ENCODE measurements at places on chromosomes 4 and X. TPM values are rescaled to one million over a fixed set of nuclear protein-coding genes. Genes with fewer than 3 reads are reported as not detected.

The HMX1 gene
- polyA plus RNA-seq: 0.13 TPM

The TRPC3 gene
- polyA plus RNA-seq: 48.7 TPM

The SSX3 gene
- polyA plus RNA-seq: not detected

The SNCA gene
- 127 TPM for polyA plus RNA-seq

The CHRDL1 gene
- polyA plus RNA-seq: 0.54 TPM

The KCND1 gene
- 3.1 TPM for polyA plus RNA-seq

The PPP2R2C gene
- not detected for polyA plus RNA-seq

The ZDHHC15 gene
- polyA plus RNA-seq: 1.9 TPM

The MAP3K15 gene
- polyA plus RNA-seq: 2.8 TPM

The RHOXF1 gene
- polyA plus RNA-seq: 2.0 TPM

The DCX gene
- polyA plus RNA-seq: 0.34 TPM

The DCAF16 gene
- polyA plus RNA-seq: 28.9 TPM

The CLNK gene
- polyA plus RNA-seq: not detected

The VGLL1 gene
- polyA plus RNA-seq: not detected

The UBL4A gene
- polyA plus RNA-seq: 60.7 TPM

The SSX2 gene
- polyA plus RNA-seq: not detected

Measured in cardiac muscle cell (in vitro differentiated cells and primary cell).